ENCODE measurements at places on chromosomes 4 and X.

DNA sequence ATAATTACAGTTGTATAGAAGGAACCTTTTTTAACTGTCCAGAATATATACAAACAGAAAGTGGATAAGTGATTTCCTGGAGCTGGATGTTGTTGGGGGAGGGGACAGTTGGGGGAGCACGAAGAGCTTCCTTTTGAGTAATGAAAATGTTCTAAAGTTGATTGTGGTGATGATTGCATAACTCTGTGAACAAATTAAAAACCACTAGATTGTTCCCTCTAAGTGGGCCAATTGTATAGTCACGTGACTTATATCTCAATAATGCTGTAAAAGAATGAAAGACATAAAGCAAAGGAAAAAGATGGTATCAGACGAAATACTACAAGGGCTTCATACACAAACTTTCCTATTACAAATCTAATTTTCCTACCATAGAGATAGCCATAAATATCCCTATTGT is 2.7 kb downstream of the CT55 start:
- no peak for DNase-seq

DNA sequence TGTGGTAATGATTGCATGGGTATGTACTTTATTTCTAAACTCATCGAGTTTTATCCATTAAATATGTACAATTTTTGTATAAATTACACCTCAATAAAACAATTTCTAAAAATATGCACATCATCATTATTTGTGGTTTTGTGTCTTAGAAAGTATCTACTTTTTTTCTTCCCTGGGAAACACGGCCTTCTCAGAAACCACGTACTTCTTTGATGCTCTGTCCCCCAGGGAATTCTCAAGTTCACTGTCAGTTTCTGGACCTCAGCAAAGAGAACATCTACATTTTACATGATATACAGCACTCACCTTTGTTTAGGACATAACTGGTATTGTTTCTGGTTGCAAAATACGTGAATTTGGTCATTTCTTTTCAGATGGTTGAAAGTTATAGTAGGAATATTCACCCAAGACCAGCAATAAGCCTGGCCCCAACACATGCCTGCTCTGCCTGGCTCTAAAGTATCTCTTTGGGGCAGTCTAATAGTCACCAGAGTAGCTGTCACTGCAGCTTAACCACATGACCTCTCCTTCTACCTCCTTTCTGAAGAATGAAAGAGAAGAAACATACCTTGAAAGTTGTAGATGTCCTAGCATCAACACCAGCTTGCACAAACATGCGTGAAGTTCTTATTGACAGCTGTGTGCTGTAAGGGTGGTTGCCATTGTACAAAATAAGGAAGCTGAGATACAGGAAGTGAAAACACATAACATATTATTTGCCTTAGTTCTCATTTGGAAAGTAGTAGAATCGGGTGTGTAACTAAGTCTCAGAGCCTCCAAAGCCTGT is 48.4 kb upstream of the SPANXN4 start:
- no peak for DNase-seq

GRCh38 chr4:83267830-83268475 is 16.6 kb downstream of the COQ2 start:
- no peak for DNase-seq

DNA sequence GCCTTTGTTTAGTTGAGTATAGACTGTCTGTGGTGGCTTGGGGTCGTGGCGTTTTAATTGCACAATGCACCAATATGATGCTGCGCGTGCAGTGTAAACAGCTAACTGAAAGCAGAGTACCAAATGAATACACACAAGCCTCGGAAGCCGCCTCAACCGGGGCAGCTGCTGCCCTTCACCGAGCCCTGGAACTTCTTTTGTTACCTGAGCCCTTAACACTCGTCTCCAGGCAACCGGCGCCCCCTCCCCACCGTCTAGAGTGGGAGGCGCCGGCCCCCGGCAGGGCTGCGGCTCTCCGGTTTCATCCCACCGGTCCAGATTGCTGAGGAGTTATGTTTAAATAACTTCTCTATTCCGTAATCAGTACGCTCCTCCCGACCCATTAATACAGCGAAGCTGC is 173.2 kb upstream of the TBL1X start:
- no peak for DNase-seq

DNA sequence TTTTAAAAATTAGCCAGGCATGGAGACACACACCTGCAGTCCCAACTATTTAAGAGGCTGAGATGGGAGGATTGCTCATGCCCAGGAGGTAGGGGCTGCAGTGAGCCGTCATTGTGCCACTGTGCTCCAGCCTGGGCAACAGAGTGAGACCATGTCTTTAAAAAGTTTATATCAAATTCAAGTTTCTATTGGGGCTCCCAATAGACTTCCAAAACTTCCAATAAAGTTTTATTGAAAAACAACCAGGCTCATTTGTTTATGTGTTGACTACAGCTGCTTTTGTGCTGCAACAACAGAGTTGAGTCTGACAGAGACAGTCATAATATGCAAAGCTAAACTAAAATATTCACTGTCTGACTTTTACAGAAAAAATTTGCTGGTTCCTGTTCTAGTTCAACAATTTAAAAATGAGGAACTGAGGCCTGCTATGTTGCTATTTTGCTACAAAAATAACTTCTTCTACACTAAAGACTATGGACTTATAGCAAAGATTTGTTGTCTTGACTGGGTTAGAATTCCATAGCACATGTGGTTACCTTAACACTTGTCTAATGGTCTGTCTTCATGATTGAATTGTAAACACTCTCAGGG is 63.3 kb upstream of the RELL1 start:
- no peak for DNase-seq

DNA sequence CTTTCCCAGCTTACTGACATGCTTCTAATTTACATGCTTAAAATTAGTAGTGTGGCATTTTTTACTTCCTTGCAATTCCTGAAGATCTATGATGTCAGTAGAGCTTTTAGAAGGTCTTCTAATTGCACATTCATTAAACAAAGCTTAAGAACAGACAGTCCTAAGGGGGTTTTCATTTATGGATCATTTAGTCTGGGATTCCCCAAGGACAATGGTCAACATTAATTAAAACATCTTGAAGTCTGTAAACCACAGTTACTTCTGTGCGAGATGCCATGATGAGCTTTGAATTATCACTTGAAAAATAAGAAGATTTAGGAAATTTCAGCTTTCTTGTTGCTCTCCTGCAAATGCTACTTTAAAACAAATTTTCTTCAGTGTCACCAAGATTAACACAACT is 20.2 kb downstream of the ANXA3 start:
- no peak for DNase-seq

DNA sequence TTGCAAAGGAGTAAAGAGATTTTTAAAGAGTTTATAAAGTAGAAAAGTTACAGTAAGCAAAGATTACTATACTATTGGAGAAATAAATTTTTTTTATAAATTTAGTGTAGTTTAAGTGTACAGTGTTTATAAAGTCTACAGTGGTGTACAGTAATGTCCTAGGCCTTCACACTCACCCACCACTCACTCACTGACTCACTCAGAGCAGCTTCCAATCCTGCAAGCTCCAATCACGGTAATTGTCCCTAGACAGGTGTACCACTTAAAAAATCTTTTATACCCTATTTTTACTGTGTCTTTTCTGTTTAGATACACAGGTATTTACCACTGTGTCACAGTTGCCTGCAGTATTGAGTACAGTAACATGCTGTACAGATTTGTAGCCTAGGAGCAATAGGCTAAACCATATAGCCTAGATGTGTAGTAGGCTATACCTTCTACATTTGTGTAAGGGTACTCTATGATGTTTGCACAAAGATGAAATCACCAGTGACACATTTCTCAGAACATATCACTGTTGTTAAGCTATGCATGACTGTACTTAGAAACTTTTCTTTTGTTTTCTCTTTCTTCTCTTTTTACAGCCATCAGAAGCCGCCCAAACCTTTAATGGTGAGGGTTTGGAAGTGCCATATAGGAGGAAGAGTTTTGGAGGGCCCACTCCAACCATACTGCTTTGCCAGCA is 11.8 kb upstream of the SH3RF1 start:
- DNase-seq, result no peak

- DNase-seq, result no peak
These were observed 13.7 kb downstream of the APELA start for GRCh38 chr4:164890691-164891090.

DNA sequence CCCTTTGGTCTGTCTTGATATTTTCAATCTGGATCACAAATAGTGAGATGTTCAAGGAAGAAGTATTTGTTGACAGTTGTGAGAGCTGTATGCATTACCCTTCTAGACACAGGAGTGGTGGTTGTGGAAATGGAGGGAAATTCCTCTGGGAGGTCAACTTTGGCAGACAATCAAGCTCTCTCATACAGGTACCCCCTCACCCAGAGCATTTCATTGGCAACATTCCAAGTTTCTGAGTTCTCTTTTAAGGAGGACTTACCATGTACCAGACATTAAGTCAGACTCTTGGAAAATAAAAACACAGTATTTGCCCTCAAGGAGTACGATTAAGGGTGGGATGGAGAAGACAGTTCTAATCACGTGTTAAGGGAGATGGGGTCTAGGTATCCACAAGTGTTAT is 45.3 kb downstream of the KLHL15 start:
- DNase-seq, result no peak

DNA sequence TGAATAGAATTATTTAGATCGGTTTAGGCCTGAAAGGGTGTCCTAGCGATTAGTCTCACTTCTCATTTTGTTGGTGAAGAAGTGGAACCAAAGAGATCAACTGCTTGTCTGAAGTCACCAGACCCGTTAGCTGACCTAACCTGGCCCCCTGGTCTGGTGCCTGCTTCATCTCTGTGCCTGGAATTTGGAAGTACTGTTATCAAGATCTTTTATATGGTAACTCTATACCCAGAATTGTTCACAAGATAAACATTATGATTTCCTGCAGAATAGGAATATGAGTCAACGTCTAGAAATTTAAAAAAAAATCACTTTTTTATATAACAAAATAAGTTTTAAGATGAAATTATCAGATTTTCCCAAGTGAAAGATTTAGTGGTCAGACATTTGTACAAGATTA is 37.2 kb downstream of the LRP2BP start:
- no peak for DNase-seq

DNA sequence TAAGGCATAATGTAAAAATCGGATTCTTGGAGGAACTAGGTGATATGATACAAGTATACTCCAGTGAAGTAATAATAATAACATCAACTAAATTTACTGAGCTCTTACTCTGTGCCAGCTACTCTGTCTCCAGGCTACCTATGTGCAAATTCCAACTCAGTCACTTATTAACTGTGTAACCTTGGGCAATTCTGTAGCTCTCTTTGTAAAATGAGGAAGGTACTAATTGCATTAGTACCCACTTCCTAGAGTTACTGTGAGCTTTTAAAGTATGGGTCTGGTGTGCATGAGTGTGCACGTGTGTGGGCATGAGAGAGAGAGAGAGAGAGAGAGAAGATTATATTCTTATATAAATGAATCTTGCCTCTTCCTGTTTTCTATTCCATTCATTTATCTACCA is 169.9 kb downstream of the KCNIP4 start:
- DNase-seq, result no peak

- no peak for DNase-seq
These were observed 367.2 kb downstream of the AFF2 start for GRCh38 chrX:148867596-148867995.

DNA sequence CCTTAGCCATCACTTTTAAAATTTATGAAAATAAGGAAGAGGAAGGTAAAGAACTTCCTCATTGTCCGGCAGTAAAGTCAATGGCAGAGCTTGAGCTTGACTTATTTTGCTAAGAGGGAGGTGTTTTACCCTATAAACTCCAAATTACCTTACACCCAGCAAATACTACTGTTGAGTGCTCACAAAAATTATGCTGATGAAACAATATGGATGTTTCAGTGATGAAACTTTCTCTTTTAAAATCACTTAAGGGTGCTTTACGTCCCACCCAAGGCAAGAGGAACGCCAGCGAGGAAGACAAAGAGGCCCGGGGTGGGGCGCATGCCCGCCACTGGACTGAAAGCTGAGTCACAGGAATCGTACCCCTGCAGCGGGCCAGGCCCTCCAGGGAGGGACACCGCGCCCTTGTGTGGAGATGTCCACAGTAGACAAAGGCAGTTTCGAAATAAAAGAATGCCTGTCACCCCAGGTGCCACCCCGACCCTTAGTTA is 560 bp upstream of the TMSB4X start:
- no peak for DNase-seq

DNA sequence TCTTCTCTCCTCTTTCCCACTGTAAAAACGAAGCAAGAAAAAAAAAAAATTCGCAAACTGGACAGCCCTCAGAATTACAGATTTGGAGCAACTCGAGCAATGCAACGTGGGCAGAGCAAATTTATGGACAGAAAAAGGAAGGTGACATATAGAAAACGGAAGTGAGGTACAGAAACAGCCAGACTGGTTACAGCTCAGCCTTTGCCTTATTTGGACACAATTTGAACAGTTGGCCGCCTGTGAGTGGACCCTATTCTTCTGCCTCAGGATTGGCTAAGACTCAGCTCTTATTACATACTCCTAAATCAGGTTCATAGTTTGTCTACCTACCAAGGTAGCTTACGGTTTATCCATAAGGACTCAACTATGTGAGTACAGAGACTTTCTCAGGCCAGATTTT is 98.8 kb downstream of the SOWAHB start:
- DNase-seq, result no peak

GRCh38 chrX:56833626-56834025 is 104.6 kb downstream of the NBDY start:
- DNase-seq, result no peak

GRCh38 chr4:67531379-67531962 is 13.8 kb downstream of the CENPC start:
- DNase-seq, result no peak

DNA sequence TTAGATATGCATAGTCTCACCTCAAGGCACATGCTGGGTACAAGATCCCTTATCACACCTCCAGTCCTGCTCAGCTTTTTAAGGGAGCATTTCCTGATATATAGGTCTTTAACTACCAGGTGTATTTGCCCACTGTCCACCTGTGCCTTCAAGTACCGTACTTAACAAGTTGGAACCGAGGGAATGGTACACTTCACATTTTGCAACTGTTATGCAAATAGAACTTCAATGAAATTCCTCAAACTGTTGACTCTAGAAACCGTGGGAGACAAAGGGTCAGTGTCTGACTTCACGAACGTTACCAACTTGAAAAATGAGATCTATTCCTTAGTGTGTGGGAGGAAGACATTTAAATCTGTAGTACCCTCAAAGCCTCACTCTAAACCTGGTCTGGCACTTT is 5.2 kb downstream of the TRIM2 start:
- DNase-seq, result no peak

DNA sequence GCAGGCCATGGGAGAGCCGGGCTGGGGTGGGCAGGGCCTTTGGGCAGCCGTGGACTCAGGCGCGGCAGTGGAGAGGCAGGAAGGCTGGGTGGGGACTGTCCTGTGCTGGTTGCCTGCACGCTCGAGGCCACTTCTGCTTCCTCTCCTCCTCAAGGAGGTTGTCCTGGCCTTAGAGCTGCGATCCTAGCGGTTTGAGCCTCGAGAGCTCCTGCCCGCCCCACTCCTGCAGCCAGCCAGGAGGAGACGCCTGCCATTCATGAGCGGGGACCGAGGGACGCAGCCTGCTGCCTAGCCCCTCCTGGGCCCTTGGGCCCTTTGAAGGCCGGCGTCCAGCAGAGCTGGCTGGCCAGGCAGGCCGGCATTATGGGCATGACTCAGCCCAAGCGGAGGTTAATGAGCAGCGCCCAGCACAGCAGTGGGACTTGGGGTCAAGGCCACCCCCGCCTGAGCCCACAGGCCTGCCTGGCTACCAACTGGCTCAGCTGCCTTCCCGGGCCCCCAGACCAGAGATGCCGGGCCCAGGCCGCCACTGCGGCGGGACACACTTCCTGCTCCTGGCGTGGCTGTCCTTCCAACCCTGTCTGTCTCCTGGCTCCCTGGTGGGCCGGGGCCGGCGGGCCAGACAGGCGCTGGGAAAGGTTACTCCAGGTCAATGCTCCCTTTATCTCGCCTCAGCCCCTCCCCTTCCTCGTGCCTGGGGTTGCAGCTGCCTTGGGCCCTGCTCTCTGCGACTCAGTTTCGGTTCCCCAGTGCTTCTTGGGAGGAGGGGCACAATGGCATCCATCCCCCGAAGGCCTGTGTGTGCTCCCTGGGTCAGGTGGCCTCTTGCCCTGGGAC is 1.8 kb downstream of the ABCD1 start:
- no peak for DNase-seq
